ENCODE measurements at places on chromosomes 11 and 22.
A peak's percentile ranks its signal among the peaks of the same experiment; 100 is the strongest.

- peaks cover 14% of the 10 kb centered on the region for H3K27me3 ChIP-seq
- H3K4me3 ChIP-seq, result peak overlapping the region; percentile 86
- peaks cover 33% of the 10 kb centered on the region for H3K4me1 ChIP-seq
- DNase-seq, result no peak
Measured at GRCh38 chr11:64285885-64286800, 495 bp downstream of the GPR137 start.

DNA sequence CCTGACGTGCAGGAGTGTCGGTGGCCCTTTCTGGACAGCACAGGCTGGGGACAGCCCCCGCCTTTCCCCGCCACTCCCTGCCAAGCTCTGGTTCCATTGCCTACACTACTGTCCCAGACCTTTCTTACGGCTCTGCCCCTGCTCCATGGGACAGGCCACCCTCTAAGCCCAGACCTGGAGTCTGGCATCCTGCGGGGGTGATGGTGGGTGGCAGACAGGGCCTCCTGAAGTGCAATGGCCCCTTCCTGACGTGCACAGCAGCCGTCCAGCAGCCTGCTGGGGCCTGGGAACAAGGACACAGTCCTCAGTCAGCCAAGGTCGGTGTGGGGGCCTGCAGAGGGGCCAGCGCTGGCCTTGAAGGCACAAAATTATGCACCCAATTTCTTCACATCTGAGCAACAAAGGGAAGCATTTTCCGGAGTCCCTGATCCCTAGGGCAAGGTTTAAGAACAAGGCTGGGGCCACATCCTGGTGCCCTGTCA lies 79.7 kb upstream of the KCNQ1OT1 start:
- H3K4me3 ChIP-seq, result no peak overlapping the region
- H3K27me3 ChIP-seq, result peaks cover 1% of the 10 kb centered on the region
- H3K27ac ChIP-seq, result no peak overlapping the region

GRCh38 chr11:20854215-20854955 lies 185.0 kb downstream of the NELL1 start:
- H3K4me1 ChIP-seq, result no peaks in the 10 kb centered on the region
- no peaks in the 10 kb centered on the region for H3K36me3 ChIP-seq
- no peak overlapping the region for H3K4me3 ChIP-seq
- no peaks in the 10 kb centered on the region for H3K27me3 ChIP-seq

GRCh38 chr11:57466680-57467079 lies 6.4 kb downstream of the RTN4RL2 start:
- no peak overlapping the region for H3K27ac ChIP-seq
- no peaks in the 10 kb centered on the region for H3K36me3 ChIP-seq
- H3K27me3 ChIP-seq, result peaks cover 26% of the 10 kb centered on the region
- H3K4me3 ChIP-seq, result no peak overlapping the region
- no peak for DNase-seq
- peaks cover 6% of the 10 kb centered on the region for H3K4me1 ChIP-seq

DNA sequence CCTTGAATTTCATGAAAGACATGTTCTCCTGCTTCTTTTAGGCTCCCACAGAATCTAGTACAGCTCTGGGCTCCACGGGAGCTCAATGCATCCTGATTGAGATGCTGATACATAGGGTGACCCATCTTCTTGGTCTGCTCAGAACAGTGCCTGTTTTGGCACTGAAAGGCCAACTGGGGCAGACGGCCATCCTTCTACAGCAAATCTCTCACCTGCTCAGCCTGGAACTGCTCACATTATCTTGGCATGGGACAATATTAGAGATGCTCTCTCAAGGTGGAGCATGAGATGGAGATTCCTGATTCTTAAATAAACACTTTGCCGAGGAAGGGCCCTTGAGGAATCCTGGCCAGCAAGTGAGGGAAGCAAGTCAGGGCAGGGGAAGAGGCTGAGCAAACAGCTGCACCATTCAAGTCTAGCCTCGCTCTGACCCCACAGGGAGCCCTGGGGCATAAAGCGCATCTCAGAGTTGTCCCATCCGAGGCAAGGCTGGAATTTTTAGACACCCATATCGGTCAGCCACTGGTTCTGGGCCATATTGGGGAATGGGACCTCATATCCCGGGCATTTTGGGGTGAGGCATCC lies 58.4 kb upstream of the CSNK2A3 start:
- peaks cover 10% of the 10 kb centered on the region for H3K27me3 ChIP-seq
- H3K36me3 ChIP-seq, result no peaks in the 10 kb centered on the region
- H3K4me3 ChIP-seq, result no peak overlapping the region
- no peak overlapping the region for H3K27ac ChIP-seq

- H3K27ac ChIP-seq, result no peak overlapping the region
- peaks cover 11% of the 10 kb centered on the region for H3K27me3 ChIP-seq
- no peak for DNase-seq
- H3K36me3 ChIP-seq, result no peaks in the 10 kb centered on the region
- no peaks in the 10 kb centered on the region for H3K4me1 ChIP-seq
Measured at GRCh38 chr22:19663821-19664355, 50.4 kb upstream of the SEPTIN5 start.

GRCh38 chr11:2074266-2074825 lies 64.8 kb downstream of the IGF2 start:
- H3K4me1 ChIP-seq, result peaks cover 27% of the 10 kb centered on the region
- H3K4me3 ChIP-seq, result no peak overlapping the region
- H3K27ac ChIP-seq, result no peak overlapping the region
- H3K36me3 ChIP-seq, result peaks cover 2% of the 10 kb centered on the region
- no peak for DNase-seq

GRCh38 chr11:23112987-23113886 lies 253.0 kb upstream of the CCDC179 start:
- H3K4me1 ChIP-seq, result no peaks in the 10 kb centered on the region
- peaks cover 4% of the 10 kb centered on the region for H3K27me3 ChIP-seq
- no peak for DNase-seq
- no peak overlapping the region for H3K4me3 ChIP-seq
- H3K36me3 ChIP-seq, result no peaks in the 10 kb centered on the region

DNA sequence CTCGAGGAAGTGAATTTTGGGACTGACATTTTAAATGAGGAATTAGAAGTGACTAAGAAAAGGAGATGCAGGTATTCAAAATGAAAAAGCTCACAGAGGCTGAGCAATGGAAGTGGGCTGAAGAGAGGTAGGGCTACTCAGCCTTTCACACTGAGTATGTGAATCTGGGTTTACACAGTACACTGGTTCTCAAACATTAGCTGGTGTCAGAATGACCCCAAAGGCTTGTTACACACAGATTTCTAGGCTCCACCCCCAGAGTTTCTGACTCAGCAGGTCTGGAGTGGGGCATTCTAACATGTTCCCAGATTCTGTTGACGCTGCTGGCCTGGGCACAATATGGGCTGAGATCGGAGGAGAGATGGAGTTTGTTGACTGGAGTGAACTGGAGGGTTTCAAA lies 32.8 kb downstream of the CADM1 start:
- H3K27ac ChIP-seq, result no peak overlapping the region
- no peak for DNase-seq
- H3K27me3 ChIP-seq, result no peaks in the 10 kb centered on the region
- no peak overlapping the region for H3K4me3 ChIP-seq
- no peaks in the 10 kb centered on the region for H3K4me1 ChIP-seq
- no peaks in the 10 kb centered on the region for H3K36me3 ChIP-seq

DNA sequence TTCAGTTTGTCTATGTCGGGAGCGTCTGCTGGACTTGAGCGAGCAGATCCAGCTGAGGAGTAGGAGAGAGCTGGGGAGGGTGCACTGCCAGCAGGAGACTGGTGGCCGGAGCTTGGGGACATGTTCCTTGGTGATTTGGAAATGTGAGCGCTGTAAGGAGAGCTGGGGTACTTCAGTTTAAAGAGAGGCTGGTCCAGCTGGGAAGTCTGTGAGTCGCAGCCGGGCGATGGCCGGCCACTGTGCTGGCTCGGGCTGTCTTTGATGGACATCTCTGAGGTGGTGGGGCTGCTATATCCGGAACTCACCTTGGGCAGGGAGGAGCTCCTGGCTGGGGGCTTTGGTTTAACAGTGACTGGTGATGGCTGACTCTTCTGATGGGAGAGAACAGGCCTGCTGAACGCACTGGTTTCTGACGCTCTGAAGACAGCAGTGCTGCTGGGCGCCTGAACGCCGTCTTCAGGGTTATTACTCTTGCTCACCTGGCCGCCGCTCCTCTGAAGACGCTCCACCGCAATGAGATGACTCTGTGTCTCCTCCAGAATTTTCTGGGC lies 63.6 kb upstream of the PITPNB start:
- H3K27me3 ChIP-seq, result no peaks in the 10 kb centered on the region
- H3K36me3 ChIP-seq, result no peaks in the 10 kb centered on the region
- no peak overlapping the region for H3K4me3 ChIP-seq

GRCh38 chr11:132058211-132058772 lies 687.9 kb downstream of the NTM start:
- H3K4me3 ChIP-seq, result no peak overlapping the region
- H3K4me1 ChIP-seq, result no peaks in the 10 kb centered on the region
- no peaks in the 10 kb centered on the region for H3K27me3 ChIP-seq
- H3K27ac ChIP-seq, result no peak overlapping the region

DNA sequence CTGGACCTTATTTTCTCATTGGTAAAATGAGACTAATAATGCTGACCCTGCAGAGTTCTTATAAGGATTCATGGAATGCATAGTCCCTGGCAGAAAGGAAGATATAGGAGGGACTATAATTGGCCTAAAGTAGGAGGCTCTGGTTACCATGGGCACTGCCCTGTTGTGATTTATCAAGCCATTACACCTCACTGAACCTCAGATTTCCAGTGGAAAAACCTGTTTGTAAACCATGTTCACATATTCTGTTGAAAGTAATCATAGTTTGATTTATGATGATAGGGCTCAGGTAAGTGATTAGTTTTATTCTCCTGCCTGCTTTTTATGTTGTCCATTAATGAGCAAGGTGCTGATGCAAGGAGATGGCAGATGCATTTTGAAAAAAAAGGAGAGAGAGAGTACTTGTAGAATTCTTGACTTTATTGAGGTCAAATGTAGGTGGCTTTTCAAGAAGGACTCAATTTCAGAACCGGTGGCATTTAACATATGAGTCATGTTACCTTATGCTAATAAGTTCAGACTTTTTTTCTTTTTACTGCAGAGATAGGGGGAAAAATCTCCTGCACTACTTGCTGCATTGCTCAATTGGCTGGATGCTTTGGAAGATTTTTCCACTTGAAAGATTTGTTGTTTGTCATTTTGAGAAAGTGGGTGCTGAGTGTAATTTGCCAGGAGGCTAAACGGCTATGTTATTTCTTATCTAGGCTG lies 14.6 kb downstream of the NF2 start:
- H3K27ac ChIP-seq, result peak overlapping the region; percentile 63
- no peak overlapping the region for H3K4me3 ChIP-seq
- H3K36me3 ChIP-seq, result peaks cover 3% of the 10 kb centered on the region
- peaks cover 30% of the 10 kb centered on the region for H3K4me1 ChIP-seq
- no peaks in the 10 kb centered on the region for H3K27me3 ChIP-seq
- DNase-seq, result no peak

- no peaks in the 10 kb centered on the region for H3K4me1 ChIP-seq
- H3K4me3 ChIP-seq, result no peak overlapping the region
- H3K27ac ChIP-seq, result no peak overlapping the region
- no peaks in the 10 kb centered on the region for H3K27me3 ChIP-seq
Measured at GRCh38 chr11:23865341-23865975, 631.4 kb upstream of the LUZP2 start.

DNA sequence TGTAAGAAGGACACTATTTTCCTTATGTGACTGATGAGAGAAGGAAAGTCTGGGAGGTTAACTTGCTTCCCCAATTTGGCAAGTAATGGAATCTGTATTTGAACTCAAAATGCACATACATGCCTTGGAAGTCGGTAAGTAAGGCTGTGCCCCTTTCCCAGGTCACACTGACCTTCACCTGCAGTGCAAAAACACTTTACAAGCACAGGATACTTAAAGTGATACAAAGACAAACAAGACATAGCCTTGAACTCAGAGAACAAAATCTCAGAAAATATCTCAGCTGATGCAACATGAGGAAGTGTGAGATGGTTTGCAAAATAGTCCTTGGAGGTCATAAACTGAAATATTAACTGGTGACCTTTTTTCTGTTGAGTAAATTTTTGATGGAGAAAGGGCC lies 251.1 kb downstream of the RAB38 start:
- H3K4me1 ChIP-seq, result no peaks in the 10 kb centered on the region
- H3K27me3 ChIP-seq, result peaks cover 2% of the 10 kb centered on the region
- no peak overlapping the region for H3K27ac ChIP-seq
- DNase-seq, result no peak

DNA sequence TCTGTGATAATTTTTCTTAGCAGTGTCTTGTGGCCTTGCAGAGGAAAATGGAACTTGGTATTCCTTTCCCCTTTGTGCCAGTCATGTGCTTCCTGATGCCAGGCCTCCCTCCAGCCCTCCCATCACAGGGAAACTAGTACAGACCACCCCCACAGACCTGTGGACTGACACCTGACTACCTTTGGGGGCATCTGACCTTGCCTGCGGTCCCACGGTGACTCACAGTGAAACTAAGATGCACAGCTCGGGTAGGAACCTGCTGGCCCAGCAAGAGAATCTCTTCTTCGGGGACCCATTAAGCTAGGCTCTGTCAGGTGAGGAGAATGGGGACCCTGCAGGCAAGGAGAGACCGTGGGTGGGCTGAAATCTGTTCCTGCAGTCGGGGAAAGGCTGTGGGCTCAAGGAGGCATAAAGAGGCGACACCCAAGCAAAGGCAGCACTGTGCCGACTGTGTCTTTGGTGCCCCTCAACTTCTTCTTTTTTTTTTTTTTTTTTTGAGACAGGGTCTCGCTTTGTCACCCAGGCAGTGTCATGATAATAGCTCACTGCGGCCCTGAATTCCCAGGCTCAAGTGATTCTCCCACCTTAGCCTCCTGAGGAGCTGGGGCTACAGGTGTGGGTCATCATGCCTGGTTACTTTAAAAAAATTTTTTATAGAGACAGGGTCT lies 20.8 kb upstream of the PEX26 start:
- H3K4me1 ChIP-seq, result no peaks in the 10 kb centered on the region
- H3K4me3 ChIP-seq, result no peak overlapping the region
- H3K36me3 ChIP-seq, result no peaks in the 10 kb centered on the region
- peaks cover 12% of the 10 kb centered on the region for H3K27me3 ChIP-seq
- DNase-seq, result no peak

GRCh38 chr11:132587716-132588115 lies 944.6 kb downstream of the OPCML start:
- no peaks in the 10 kb centered on the region for H3K4me1 ChIP-seq
- H3K36me3 ChIP-seq, result no peaks in the 10 kb centered on the region
- H3K27me3 ChIP-seq, result no peaks in the 10 kb centered on the region
- no peak overlapping the region for H3K27ac ChIP-seq
- no peak for DNase-seq
- H3K4me3 ChIP-seq, result no peak overlapping the region

All from activated T-helper 1 cell treated with anti-CD3 and anti-CD28 coated beads, Interleukin-12 subunit alpha, Interleukin-12 subunit beta, Interleukin-2, Interleukin-4 antibody, amounts not matched to agents 30 ng/mL and 10 ng/mL and 1 ng/mL, durations not matched to agents 14 hours and 24 hours and 36 hours (primary cell).